ENCODE measurements at places on chromosomes 4 and X.

DNA sequence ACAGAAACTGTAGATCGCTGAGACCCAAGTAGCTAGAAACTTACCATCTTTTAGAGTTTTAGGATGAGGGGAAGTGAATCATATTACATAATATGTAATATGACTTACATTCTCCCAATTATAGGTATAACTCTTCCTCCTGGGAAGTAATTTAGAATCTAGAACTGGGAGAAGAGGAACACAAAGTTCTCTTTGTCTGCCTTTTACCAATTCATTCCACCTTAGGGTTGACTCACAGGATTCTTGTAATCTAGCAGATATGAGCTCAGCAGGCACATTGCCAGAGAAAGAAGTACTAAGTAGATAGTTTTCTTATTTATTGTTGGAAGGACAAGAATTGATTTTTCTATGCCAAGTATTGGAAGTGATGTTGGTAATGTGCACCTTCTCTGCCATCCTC is 58.0 kb upstream of the CCSER1 start:
- DNase-seq, result no peak

GRCh38 chrX:111511477-111511876 is at the start of gene SERTM2:
TSS of gene SERTM2 (plus strand) at chrX:111511645. CDS start at chrX:111518858, 7,213 bp downstream.
- no peak for DNase-seq

DNA sequence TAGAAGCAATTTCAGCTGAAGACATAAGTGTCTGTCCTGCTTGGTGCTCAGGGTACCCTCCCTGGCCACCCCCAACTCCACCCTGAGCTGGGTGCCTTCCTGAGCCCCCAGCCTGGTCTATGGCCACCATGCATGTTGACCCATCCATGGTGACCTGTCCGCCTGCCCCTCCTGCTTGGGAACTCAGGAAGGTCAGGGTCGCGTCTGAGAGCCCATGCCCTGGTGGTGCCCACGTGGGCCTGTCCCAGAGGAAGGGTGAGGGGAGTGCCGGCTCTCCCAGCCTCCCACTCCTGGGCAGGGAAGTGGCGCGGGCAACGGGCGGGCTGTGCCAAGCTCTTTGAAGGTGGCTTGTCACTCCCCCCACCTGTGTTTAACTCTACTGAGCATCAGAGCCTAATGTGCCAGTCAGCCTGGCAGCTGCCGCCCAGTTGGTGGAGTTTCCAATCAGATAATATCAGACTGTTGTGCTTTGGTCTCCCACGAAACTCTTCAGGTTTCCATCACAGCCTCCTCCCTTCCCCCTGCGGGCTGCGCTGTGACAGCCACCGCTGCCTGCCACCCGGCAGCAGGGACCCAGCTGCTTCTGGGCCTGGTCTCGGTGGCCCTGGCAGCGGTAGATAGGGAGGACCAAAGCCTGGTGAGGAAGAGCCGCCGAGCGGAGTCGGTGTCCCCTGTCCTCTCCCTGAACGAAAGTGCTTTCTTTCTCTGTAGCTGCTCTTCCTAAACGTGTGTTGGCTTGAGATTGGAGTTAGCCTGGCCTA is 4.8 kb downstream of the SH3BP2 start:
- DNase-seq, result no peak

DNA sequence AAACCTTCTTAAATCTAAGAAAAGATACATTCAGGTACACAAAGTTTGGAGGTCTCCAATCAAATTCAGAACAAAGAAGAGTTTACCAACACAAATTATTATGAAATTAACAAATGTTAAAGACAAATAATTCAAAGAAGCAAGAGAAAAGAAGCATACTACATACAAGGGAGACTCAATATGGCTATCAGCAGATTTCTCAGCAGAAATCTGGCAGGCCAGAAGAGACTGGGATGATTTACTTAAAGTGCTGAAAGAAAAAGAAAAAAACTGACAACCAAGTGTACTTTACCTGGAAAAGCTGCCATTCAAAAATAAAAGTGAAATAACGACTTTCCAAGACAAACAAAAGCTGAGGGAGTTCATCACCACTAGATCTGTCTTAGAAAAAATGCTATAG is 64.4 kb upstream of the HTR2C start:
- DNase-seq, result no peak

DNA sequence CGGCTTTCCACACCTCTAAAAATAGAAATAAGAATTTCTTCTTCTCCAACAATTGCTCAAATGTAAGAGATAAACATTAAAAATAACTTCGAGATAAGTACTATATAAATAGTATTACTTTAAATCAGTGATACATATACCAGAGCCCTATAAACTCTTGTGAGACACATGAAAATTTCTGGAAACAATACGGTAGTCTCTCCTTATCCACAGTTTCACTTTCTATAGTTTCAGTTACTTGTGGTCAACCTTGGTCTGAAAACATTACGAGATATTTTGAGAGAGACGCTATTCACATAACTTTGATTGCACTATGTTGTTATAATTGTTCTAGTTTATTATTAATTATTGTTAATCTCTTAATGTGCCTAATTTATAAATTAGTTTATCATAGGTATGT is 101.5 kb upstream of the CXXC4 start:
- DNase-seq, result no peak

DNA sequence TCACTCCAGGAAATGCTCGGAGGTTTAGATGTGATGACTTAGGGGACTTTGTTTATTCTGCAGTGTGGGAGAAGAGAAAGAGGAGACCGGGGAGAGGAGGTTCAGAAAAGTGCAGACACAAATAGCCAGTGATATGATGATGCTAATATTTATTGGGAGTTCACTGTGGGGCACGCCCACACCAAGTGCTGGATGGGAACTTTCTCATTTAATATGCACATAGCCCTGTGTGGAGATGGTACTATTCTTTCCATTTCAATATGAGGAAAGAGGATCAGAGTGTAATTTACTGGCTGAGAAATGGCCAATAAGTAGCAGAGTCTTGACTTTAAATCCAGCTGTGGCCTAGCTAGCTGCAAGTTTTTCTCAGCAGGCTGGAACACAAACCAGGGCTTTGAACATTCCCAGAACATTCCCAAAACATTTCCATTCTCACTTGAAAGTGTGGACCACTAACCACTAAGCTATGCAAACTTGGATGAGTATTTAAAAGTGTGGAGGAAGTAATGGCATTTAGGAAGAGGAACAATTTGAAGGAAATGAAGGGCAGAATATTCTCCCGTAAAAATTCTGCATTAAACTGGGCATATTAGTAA is 231.7 kb downstream of the HS3ST1 start:
- no peak for DNase-seq

GRCh38 chr4:82712561-82712960 is 86.0 kb downstream of the SCD5 start:
- DNase-seq, result no peak

DNA sequence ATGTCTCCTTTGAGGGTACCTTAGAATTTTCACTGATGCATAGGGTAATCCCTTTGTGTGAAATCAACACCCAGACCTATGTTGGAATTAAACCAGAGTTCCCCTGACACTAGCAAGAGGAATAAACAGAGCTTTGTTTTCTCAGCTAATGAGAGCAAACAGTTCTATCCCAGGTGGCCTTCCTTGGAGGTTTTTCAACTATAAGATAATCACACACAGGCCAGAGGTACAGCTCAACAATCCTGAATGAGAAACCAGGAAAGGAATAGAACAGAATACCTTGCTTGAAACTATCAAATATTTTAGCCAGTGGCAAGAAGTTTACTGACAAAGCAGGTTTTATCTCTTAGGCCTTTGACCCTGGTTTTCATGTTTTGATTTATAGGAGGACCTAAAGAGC is 100.2 kb downstream of the OTC start:
- no peak for DNase-seq

- DNase-seq, result no peak
Observed at GRCh38 chr4:55397126-55397436, 1.3 kb downstream of the TMEM165 start.

DNA sequence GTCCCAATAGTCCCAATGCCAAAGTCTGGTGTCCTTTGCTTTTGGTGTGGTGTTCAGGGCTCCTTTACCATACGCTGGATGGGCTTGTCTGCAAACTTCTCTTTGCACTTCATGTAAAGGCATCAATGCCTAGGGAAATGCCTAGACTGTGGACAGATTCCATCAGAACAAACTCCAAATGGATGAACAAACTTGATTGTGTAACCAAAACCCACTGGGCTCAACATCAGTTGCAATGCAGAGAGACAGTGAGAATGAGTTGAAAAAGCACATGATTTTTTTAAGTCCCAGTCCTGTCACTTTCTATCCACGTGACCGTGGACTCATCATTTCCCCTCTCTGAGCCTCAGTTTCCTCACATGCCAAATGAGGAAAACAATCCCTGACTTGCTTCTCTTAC is 4.9 kb downstream of the ATP1B4 start:
- no peak for DNase-seq

DNA sequence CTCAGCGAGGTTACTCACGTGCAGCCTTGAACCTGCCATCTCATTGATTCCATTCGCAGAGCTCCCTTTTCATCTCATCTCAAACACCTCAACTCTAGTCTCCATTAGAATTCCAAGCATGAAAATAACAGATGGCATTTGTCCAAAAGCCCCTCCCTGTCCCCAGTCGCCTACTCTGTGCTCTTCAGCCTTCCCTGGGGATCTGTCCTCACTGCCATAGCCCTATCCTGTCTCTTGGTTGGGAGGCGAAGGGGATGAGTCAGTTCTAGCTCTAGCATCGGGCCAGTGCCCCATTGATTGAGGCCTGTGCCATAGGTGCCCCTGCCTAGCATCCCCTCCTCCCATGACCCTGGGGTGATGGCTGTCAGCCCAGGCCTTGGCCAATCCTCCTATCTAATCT is 134.0 kb upstream of the PJA1 start:
- DNase-seq, result no peak

GRCh38 chrX:71144651-71145050 is at the start of gene NLGN3:
TSS of gene NLGN3 (plus strand) at chrX:71144841. CDS start at chrX:71147750, 2,909 bp downstream.
- DNase-seq, result no peak

DNA sequence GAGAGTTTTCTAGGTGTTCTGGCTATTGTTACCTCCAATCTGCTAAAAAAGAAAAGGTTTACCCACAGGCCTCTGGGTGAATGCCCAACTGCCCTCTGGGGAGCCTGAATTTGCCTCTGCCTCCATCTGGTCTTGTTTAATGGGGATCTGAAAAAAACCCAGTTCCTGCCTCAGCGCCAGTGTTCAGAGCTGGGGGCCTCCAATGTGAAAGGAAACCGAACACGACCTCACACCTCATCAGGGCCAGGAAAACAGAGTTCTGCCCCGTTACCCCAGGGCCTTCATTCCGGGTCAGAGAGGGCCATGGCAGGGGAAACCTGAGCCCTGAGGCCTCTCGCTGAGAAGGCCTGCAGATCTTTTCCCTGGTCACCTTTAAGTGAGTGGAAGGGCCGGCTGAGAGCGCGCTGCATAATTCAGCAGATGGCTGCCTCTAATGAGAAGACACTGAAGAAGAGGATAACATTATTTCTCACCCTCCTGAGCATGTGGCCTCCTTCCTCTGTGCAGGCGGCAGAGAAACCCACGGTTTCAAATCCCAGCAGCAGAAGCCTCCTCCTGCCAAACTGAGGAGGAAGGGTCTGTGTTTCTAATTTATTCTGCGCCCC is 6.8 kb downstream of the SEPTIN6 start:
- DNase-seq, result no peak

GRCh38 chr4:138035781-138036258 is 206.3 kb downstream of the SLC7A11 start:
- DNase-seq, result no peak

DNA sequence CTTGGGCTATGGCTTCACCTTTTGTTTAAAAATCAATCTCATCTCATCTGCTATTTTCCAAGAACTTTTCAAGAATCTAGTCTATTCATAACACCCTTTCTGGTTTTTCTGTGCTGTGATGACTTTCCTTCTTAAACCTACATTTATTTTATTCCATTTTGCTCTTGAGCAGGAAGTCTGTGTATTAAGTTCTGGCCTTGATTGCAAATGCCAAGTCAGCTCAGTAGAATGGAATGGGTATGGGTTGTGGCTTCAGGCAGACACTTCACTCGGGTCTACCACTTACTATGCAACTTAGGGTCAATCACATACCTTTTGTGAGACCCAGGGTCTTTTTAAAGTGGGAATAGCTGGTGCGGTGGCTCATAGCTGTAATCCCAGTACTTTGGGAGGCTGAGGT is 522.3 kb downstream of the TRIML1 start:
- no peak for DNase-seq

All from activated CD8-positive, alpha-beta memory T cell treated with anti-CD3 and anti-CD28 coated beads for 48 hours (primary cell).